Mucosa of gallbladder (tissue), 1 donor: ENCODE measurements at places on chromosomes 4 and X.

DNA sequence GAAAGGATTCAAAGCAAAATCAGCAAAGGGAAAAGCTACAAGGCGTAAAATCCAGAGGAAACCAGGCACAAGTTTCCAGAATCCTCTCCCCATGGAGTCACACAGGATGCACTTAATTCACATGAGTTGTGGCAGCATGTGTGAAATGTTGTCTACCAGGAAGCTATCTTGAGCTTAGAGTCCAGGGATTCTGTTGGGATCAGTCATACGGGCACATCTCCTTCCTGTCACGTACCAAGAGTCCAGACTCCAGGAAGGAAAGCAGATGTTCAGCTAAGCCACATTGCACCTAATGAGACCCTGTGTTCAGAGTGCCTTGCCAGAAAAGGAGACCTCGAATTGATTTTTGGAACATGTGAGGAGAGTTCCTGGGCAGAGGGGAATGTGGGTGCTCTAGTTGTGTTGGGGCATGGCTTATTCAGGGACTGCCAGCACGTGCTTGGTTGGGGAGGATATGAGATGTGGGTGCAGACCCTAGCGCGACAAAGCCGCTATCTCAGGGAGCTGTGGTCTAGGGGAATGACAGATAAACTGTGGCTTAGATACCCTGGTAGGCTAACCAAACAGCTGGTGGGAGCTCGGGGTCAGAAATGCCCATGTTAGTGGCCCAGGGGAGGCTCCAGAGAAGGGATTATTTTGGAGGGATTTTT, 70.0 kb downstream of the EVC start:
- no peak for DNase-seq

GRCh38 chr4:148514581-148514980, 72.4 kb upstream of the NR3C2 start:
- DNase-seq, result no peak

DNA sequence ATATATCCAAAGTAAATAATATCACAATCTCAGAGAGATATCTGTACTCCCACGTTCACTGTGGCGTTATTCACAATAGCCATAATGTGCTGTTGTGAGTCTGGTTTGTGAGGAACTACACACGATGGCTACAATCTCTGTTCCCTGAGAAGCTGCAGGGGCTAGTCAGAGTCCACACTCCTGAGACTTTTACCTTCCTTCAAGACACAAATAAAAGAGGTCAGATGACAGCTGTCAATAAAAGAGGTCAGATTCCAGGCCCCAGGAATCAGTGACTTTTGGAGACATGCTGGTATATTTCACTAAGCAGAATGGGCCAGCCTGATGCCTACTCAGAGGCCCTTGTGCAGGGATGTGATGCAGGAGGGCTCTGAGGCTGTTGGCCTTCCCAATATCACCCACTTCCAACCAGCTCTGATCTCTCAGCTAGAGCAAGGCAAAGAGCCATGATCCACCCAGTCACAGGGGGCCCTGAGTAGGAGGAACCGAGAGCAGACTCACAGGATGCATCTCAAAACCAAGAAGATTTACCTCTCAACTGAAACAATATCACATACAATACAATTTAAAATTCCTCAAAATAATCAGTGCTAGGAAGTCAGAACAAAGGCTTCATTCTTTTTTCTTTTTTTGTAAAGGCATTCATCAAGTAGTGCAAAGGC, 13.8 kb downstream of the FRYL start:
- DNase-seq, result no peak

DNA sequence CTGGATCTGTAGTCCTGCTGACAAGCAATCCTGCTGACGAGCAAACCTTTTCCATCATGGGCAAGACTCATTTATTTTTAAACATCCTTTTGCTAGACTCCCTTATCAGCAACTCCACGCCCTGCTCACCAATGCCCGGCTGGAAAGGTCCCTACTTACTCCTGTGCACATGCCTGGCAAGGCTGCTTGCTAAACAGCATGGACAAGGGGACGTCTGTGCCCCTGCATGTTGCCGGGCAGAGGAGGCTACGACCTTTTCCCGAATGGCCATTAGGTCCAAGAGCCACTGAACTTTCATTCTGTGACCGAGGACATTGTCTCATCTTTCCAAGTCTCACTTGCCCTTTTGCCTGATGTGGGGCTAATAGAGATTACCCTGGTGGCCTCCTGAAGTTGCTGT, 98.6 kb downstream of the MGST2 start:
- DNase-seq, result no peak

DNA sequence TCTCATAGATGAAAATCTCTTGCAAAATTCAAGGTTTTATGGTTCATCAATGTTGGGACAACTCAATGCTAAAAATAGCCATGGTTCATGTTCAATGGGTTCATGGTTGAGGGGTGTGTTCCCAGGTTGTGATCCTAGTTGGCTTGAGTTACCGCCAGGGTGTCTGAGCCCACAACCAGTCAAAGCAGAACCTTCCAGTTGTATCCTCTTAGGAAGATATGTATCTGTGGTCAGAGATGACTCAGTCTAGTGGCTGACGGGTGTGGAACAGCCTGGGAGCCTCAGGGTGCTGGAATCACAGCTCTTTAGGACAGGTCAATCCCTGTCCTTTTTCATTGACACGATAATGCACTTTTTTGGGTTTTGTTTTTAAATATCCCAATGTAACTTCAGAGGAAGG, 192.3 kb upstream of the NR3C2 start:
- DNase-seq, result no peak

GRCh38 chr4:10033191-10033881, 12.0 kb upstream of the SLC2A9 start:
- no peak for DNase-seq

GRCh38 chr4:108352664-108353308, 184.1 kb upstream of the LEF1 start:
- no peak for DNase-seq

GRCh38 chr4:77715414-77716290, 103.5 kb downstream of the CNOT6L start:
- DNase-seq, result no peak

- peak; percentile 68 for DNase-seq
Observed at GRCh38 chr4:54228056-54228527, 1.0 kb upstream of the PDGFRA start.

- DNase-seq, result no peak
Observed at GRCh38 chr4:110294165-110294564, 95.8 kb upstream of the ELOVL6 start.

GRCh38 chrX:43604753-43605152, 51.3 kb upstream of the MAOA start:
- DNase-seq, result no peak

DNA sequence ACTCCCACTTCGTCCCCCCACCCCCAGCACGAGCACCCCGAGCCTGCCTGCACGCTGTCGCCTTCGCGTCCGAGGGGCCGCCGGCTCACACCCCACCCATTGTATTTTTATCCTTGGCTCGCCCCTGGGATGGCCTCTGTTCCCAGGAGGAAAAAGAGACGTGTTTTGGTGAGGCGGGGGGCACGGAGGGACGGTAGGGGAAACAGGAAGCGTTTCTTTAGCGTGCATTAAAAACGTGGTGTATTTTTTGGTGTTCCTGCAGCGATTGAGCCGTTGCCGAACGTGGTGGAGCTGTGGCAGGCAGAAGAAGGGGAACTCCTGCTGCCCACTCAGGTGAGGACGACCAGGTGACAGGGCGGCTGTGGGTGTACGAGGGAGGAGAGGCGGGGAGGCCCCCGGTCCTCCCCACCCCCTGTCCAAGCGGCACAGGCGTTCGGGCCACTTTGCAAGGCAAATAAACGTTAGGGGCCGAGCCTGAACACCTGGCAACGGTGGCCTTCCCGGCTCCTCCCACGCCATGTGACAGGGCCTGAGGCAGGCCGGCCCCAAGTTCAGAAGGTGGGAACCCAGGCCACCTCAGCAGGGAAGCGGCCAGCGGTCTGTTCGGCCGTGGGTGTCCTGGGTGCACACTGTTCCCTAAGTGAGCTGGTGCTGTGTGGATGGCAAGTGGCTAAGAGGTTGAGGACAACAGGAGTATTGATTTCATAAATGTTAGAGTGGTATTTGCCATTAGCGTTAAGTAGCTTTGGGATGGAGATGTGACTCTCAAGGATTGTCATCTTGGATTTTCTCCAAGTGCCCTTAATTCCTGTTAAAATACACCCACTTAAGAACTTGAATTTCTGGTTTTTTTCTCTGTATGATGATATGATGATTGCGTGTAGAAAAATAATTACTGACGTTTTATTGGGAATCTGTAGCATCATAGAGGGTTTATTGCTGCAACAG, 1.1 kb downstream of the TMEM131L start:
- peak; percentile 48 for DNase-seq

DNA sequence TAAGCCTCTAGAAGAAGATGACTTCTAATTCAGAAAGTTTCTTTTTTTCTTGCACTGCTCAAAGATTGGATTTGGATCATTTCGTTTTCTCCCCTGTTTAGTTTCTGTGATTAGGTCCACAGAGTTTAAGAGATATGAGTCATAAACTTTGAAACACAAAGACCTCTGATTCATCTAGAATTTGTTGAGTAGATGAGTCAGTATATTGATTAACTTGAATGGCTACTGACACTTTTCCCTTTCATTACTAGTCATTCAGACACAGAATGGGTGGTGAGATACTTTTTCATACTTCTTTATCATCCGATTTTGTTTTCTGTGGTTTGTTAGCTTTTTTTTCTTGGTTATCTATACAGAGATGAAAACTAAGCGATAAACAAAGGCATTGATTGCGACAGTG, 34.1 kb upstream of the AFF2 start:
- DNase-seq, result no peak

- no peak for DNase-seq
Observed at GRCh38 chrX:124217304-124218251, 114.9 kb upstream of the TEX13D start.

DNA sequence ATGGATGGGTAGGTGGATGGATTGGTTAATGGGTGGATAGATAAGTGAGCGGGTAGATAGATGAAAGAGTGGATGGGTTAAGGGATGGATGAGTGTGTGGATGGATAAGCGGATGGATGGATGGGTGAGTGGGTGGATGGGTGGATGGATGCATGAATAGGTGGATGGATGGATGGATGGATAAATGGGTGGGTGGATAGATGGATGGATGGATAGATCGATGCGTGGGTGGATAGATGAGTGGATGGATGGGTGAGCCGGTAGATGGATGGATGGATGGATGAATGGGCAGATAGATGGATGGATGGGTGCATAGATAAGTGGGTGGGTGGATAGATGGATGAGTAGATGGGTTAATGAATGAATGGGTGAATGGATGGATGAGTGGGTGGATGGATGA, 90.9 kb downstream of the CPZ start:
- no peak for DNase-seq

DNA sequence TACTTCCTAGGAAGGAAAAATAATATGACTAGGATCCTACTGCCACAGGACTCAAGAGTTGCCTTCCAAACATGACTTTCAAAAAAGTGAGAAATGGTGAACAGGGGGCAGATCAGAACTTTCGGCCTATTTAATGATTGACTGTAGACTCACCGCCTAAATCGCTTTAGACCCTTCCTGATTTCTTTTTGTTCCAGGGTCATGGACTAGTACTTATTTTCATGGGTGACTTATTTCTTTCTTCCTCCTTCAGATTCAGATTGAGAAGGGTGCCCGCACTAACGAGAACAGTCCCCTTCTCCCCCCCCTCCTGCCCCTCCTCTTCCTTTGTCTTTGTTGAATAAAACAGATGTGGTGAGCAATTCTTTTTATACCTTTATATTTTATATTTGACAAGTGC, 48.0 kb upstream of the KLHL8 start:
- DNase-seq, result no peak

GRCh38 chrX:27679281-27679680, 89.1 kb downstream of the DCAF8L2 start:
- no peak for DNase-seq

GRCh38 chr4:6349896-6350603, 80.4 kb downstream of the WFS1 start:
- no peak for DNase-seq

DNA sequence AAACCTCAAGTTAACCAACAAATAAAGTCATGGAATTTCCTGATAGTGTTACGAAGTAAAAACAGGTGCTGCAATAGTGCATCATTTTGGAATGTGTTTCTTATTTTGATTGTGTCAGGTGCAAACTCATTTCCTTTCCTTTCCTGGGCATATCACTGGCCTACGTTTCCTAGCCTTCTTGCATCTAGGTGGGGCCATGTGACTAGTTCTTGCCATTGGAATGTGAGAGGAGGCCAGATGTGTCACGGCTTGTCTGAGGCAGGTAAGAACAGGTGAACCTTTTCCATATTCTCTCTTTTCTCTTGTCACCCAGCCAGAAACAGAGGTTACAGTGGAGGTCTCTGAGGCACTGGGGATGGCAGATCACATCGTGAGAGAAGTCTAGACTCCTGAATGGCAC, 868.0 kb downstream of the RPA4 start:
- DNase-seq, result no peak

GRCh38 chr4:186844059-186844681, 120.5 kb upstream of the FAT1 start:
- DNase-seq, result no peak

- no peak for DNase-seq
Observed at GRCh38 chrX:107429090-107429489, 20.4 kb upstream of the FRMPD3 start.

DNA sequence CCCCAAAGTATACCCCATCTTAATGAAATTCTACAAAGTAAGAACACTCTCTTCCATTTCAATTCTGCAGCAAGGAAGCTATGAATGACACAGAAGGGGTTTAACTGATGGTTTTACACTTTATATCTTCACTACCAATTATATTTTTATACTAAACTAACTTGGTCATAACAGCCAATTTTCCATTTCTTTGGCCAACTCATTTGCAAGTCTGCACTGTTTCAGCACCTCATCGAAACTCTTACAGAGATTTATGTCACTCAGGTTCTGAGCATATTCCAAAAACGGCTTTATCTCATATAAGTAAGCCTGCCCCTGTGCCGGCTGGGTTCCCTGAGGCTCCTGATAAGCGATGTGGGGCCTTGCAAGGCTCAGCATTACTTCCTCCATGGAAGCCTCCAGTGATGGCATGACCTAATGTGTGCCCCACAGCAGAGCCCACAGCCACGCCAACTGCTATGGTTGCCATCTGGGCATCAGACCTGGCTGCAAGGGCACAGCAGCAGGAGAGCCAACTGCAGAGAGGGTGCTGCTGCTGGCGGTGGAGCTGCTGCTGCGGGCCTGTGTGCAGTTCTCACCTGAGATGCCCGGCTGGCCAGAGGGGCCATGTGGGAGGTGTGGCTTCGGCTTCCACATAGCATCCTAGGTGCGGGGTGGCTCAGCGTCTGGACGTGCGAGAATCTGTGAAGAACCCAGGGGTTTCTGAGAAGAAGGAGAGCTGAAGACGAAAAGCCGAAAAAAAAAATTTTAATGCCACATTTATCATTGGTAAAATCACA, 13.4 kb upstream of the IBSP start:
- DNase-seq, result no peak

- no peak for DNase-seq
Observed at GRCh38 chr4:168045354-168045753, 47.0 kb upstream of the ANXA10 start.

GRCh38 chr4:3489451-3489962, 26.4 kb downstream of the DOK7 start:
- no peak for DNase-seq

GRCh38 chrX:69127466-69127865, 37.8 kb downstream of the PJA1 start:
- DNase-seq, result no peak

GRCh38 chr4:144645631-144646522, at the start of gene HHIP:
Gene HHIP (plus strand): TSS chr4:144646156. CDS start chr4:144646676, 520 bp downstream.
- DNase-seq, result peak; percentile 45
